ENCODE measurements at places on chromosomes 2 and 18. TPM values are rescaled to one million over a fixed set of nuclear protein-coding genes. Genes with fewer than 3 reads are reported as not detected.

The LYG2 gene
- polyA plus RNA-seq: 0.69 TPM

The KIF1A gene
- 1.2 TPM for polyA plus RNA-seq

The CPO gene
- 0.31 TPM for polyA plus RNA-seq

The AP1S3 gene
- 5.0 TPM for polyA plus RNA-seq

The ZC3H6 gene
- polyA plus RNA-seq: 9.4 TPM

The RNF138 gene
- polyA plus RNA-seq: 39.5 TPM

GRCh38 chr2:46361920-46362666 is 64.9 kb downstream of the EPAS1 start:
- no peak for DNase-seq

- no peak for DNase-seq
Measured at GRCh38 chr2:101328474-101329007, 20.0 kb upstream of the RNF149 start.

GRCh38 chr2:176283291-176284068 is 14.2 kb downstream of the MTX2 start:
- DNase-seq: no peak

DNA sequence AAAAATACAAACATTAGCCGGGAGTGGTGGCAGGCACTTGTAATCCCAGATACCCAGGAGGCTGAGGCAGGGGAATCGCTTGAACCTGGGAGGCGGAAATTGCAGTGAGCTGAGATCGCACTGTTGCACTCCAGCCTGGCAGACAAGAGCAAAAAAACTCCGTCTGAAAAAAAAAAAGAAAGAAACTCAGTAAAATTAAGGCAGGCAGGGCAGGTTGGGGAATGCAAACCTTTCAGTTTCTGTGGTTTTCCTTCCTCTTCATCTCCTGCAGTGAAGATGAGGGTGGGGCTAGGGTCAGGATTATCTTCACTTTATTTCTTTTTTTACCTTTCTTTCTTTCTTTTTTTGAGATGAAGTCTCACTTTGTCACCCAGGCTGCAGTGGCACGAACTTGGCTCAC is 43.2 kb upstream of the PSME4 start:
- no peak for DNase-seq

- no peak for DNase-seq
Measured at GRCh38 chr2:64982311-64982857, 6.8 kb upstream of the SLC1A4 start.

- no peak for DNase-seq
Measured at GRCh38 chr2:163717515-163717914, 18.3 kb downstream of the FIGN start.

GRCh38 chr2:150063931-150064548 is 423.4 kb downstream of the RND3 start:
- no peak for DNase-seq

- no peak for DNase-seq
Measured at GRCh38 chr2:144596073-144596871, 76.4 kb upstream of the ZEB2 start.

GRCh38 chr2:151971301-151972051 is 127.4 kb downstream of the CACNB4 start:
- DNase-seq: no peak

- DNase-seq: no peak
Measured at GRCh38 chr2:170332676-170333402, 154.9 kb downstream of the MYO3B start.

- DNase-seq: no peak
Measured at GRCh38 chr2:207695293-207695692, 16.1 kb upstream of the CCNYL1 start.

- DNase-seq: no peak
Measured at GRCh38 chr2:10305715-10306114, 3.0 kb downstream of the HPCAL1 start.

- no peak for DNase-seq
Measured at GRCh38 chr2:180519276-180519675, 461.1 kb upstream of the UBE2E3 start.

- no peak for DNase-seq
Measured at GRCh38 chr2:204730603-204731002, 185.3 kb downstream of the PARD3B start.

Data from right lung (tissue), 10 donors.